ENCODE measurements at places on chromosomes 12 and 14. TPM values are rescaled to one million over a fixed set of nuclear protein-coding genes. Genes with fewer than 3 reads are reported as not detected.
A peak's percentile ranks its signal among the peaks of the same experiment; 100 is the strongest.

DNA sequence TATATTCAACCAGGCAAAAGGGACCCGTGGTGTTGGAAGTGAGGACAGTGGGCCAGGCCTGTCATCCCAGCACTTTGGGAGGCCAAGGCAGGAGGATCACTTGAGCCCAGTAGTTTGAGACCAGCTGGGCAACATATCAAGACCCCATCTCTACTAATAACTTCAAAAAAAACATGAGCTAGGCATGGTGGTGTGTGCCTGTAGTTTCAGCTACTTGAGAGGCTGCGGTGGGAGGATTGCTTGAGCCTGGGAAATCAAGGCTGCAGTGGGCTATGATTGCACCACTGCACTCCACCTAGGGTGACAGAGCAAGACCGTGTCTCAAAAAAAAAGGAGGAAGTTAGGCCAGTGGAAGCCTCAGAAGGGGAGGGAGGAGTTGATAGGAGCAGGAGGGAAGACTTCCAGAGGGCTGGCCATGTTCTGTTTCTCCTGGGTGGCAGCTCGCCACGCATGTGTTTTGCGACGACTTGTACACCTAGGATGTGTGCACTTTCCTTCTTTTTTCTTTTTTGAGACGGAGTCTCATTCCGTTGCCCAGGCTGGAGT is 10.1 kb downstream of the SLC25A29 start:
- no peak for DNase-seq

DNA sequence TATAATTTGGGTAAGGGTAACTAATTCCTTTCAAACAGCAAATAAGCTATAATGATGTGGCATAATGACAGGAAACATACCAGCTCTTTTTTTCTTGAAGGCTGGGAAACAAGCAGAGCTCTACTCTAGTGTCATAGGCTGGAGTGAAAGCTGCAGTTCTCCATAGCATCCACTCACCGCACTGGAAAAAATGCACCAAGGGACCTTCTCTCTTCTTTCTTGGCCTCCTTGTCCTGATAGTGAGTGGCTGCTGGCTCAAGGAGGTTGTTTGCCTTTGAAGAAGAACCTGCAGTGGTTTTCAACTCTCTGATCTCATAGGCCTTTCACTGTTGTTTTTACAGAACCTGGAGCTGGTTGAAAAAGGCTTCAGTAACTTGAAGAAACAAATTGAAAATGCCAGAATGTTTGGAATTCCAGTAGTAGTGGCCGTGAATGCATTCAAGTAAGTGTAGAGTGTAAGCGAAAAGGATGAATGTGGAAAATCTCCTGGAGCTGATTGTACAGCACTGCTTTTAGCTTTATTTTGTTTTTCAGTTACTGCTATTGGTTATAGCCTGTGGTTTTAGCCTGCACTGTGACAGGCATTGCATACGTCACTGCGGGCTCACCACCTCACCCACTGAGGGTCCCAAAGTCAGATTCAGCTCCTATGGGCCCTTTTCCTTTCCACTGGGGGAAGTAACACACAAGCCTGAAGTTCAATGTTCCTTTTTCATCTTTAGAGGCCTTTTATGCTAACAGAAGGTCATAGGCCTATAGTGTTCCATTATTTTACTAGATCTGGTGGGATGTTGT is 17.2 kb upstream of the AKAP5 start:
- no peak for DNase-seq

- DNase-seq, result no peak
Measured at GRCh38 chr14:24695265-24696241, 61.6 kb upstream of the GZMB start.

GRCh38 chr12:34597548-34598351 is 575.5 kb downstream of the ALG10 start:
- DNase-seq, result no peak

DNA sequence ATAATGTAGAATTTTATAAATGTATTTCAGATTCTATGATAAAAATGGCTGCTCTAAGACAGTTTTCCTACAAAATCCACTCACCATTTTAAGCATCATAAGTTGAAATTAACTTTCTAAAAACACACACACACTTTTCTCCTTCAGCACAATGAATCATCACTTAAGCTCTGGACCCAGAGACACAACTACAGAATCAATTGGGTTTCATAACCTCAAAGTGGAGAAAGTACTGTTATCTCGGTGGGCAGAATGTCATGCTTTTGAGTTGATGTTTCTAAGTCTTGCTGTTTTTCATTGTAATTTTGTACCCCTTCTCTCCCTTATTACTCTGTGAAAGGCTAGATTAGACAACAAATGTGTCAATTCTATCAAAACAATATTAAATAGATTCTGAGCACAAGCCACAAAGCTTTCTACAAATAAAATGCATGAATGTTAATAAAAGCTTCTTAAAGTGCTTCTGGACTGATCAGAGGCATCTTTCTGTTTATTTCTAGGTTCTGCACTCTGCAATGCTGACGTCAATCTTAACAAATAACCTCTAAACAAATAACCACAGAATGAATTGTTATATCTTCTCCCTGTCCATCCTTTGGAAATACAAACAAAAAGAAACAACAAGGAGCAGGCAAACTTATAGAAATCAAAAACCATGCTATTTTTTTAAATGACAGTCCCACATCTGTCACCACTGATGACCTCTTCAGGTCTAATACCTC is 8.2 kb downstream of the IPO8 start:
- peak; percentile 31 for DNase-seq

DNA sequence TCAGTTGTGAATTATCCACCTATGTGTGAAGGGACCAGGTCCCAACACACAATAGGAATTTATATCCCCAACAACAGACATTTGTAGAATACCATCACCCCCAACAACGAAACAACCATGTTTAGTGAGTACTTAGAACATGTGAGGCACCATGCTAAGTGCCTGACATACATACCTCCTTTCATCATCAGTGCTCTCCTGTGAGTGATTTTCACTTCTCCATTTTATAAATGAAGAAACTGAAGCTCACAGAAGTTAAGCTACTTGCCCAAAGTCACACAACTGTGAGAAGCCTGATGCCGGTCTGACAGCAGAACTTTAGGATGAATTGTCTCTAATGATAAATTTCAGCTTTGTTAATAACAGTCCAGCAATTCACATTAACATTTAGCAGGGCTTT is 35.4 kb downstream of the SPTB start:
- no peak for DNase-seq

- no peak for DNase-seq
Measured at GRCh38 chr12:104164634-104165033, 26.6 kb upstream of the NFYB start.

DNA sequence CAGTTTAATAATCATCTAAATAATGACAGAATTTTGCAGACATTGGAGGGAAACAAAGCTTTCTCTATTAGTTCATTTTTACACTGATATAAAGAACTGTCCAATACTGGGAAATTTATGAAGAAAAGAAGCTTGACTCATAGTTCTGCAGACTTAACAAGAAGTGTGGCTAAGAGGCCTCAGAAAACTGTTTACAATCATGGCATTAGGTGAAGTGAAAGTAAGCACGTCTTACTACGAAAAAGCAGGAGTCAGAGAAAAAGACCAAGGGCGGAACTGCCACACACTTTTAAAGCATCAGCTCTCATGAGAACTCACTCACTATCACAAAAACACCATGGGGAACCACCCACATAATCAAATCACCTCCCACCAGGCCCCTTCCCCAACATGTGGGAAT is 804.4 kb downstream of the FLRT2 start:
- peak; percentile 55 for DNase-seq

GRCh38 chr12:80016684-80017083 is 81.8 kb upstream of the PPP1R12A start:
- no peak for DNase-seq

- no peak for DNase-seq
Measured at GRCh38 chr14:94602722-94603121, 9.5 kb upstream of the SERPINA3 start.

DNA sequence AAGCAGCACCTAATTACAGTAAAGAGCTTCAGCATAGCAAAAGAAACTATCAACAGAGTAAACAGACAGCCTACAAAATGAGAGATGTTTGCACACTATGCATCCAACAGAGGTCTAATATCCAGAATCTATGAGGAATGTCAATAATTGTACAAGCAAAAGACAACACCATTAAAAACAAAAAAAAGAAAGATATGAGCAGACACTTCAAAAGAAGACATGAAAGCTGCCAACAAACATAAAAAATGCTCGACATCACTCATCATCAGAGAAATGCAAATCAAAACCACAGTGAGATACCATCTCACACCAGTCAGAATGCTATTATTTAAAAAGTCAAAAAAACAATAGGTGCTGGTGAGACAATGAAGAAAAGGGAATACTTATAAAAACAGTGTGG is 273.1 kb downstream of the TMTC2 start:
- DNase-seq, result no peak

GRCh38 chr12:11960646-11961045 is 110.1 kb upstream of the BCL2L14 start:
- no peak for DNase-seq

- peak; percentile 51 for DNase-seq
Measured at GRCh38 chr12:3700861-3701260, 52.0 kb downstream of the CRACR2A start.

LRP1 gene
- 75.5 TPM for total RNA-seq

ENDOU gene
- under 0.01 TPM for total RNA-seq

KLRG1 gene
- 0.56 TPM for total RNA-seq

KRT2 gene
- total RNA-seq, result not detected

VASH1 gene
- total RNA-seq, result 2.0 TPM

NFKBIA gene
- 102 TPM for total RNA-seq

ADAMTS20 gene
- total RNA-seq, result not detected
